T-helper 17 cell (primary cell): ENCODE measurements at places on chromosomes 5 and 9.

- no peaks in the 10 kb centered on the region for H3K36me3 ChIP-seq
- H3K4me3 ChIP-seq, result no peak overlapping the region
- peaks cover 12% of the 10 kb centered on the region for H3K27me3 ChIP-seq
- H3K27ac ChIP-seq, result no peak overlapping the region
- peaks cover 2% of the 10 kb centered on the region for H3K4me1 ChIP-seq
Observed at GRCh38 chr9:94018628-94019027, 63.5 kb upstream of the BARX1 start.

DNA sequence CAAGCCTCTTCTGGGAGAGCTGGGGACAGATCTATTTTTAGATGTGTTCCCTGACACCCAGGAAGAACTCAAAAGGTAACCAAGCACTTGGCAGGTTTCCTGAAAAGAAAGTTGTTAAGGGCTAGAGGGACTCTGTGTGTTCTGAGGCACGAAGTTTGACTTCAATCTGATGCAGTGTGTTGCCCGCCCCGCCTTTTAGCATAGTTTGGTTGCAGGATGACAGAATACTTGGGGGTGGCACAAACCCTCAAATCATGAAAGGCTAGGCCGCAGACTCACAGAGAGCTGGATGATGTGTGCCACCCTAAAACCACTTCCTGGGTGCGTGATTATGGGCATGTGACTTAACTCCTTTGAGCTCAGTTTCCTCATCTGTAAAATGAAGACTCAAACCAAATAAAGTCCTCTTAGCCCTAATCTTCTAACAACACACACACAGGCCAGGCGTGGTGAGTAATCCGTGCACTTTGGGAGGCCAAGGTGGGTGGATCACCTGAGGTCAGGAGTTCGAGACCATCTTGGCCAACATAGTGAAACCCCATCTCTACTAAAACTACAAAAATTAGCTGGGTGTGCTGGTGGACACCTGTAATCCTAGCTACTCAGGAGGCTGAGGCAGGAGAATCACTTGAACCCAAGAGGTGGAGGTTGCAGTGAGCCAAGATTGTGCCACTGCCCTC, 12.8 kb upstream of the NDFIP1 start:
- H3K4me1 ChIP-seq, result peaks cover 24% of the 10 kb centered on the region
- peak overlapping the region; percentile 67 for H3K4me3 ChIP-seq
- H3K36me3 ChIP-seq, result no peaks in the 10 kb centered on the region

- H3K27ac ChIP-seq, result no peak overlapping the region
- DNase-seq, result no peak
- peaks cover 7% of the 10 kb centered on the region for H3K4me1 ChIP-seq
- no peak overlapping the region for H3K4me3 ChIP-seq
Observed at GRCh38 chr5:73152411-73153388, 20.3 kb upstream of the TMEM174 start.

DNA sequence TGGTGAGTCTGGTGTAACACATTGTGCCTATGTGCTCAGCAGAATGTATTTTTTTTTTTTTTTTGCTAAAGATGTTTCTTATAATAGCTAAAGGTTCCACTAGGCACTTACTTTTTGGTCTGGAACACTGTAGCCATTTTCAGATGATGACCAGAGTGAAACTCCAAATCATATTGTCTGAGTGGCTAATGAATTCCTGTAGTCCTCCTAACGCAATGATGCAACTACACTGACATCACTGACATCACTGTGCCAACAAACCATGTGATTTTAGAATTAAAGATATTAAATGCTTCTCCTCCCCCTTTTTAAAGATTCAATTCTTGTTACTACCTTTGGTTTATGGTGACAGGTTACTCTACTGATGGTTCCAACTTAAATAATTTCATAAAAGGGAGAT, 28.8 kb downstream of the JAKMIP2 start:
- no peaks in the 10 kb centered on the region for H3K4me1 ChIP-seq
- H3K27me3 ChIP-seq, result no peaks in the 10 kb centered on the region
- DNase-seq, result no peak
- H3K27ac ChIP-seq, result no peak overlapping the region
- H3K4me3 ChIP-seq, result no peak overlapping the region
- no peaks in the 10 kb centered on the region for H3K36me3 ChIP-seq

- H3K4me3 ChIP-seq, result no peak overlapping the region
- H3K27ac ChIP-seq, result peak overlapping the region; percentile 19
- DNase-seq, result no peak
- peaks cover 23% of the 10 kb centered on the region for H3K4me1 ChIP-seq
Observed at GRCh38 chr9:95880021-95880690, 4.7 kb downstream of the ERCC6L2 start.

DNA sequence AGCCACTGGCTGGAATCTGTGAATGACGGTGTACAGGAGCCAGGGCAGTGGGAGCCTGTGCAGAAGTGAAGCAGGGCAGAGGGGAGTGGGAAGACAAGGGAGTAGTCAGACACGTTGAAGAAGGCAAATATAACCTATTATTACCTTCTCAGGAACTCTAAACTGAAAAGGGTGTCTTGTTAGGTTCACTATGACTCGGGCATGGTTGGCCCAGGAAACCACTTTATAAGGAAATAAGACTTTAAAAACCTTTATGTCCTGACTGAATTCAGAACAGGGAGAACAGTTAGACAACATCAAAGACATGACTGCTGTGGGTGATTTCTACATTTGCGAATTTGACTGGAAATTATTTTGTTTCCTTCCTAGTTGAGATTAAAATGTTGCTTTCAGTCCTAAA, 107.5 kb downstream of the ACER2 start:
- H3K27me3 ChIP-seq, result peaks cover 55% of the 10 kb centered on the region
- H3K36me3 ChIP-seq, result peaks cover 5% of the 10 kb centered on the region
- no peak for DNase-seq
- peaks cover 2% of the 10 kb centered on the region for H3K4me1 ChIP-seq
- H3K4me3 ChIP-seq, result no peak overlapping the region
- H3K27ac ChIP-seq, result no peak overlapping the region

- DNase-seq, result no peak
- H3K4me1 ChIP-seq, result peaks cover 2% of the 10 kb centered on the region
- H3K27me3 ChIP-seq, result peaks cover 23% of the 10 kb centered on the region
- no peak overlapping the region for H3K4me3 ChIP-seq
- H3K36me3 ChIP-seq, result no peaks in the 10 kb centered on the region
- H3K27ac ChIP-seq, result no peak overlapping the region
Observed at GRCh38 chr9:96667363-96667728, 12.2 kb upstream of the PRXL2C start.

DNA sequence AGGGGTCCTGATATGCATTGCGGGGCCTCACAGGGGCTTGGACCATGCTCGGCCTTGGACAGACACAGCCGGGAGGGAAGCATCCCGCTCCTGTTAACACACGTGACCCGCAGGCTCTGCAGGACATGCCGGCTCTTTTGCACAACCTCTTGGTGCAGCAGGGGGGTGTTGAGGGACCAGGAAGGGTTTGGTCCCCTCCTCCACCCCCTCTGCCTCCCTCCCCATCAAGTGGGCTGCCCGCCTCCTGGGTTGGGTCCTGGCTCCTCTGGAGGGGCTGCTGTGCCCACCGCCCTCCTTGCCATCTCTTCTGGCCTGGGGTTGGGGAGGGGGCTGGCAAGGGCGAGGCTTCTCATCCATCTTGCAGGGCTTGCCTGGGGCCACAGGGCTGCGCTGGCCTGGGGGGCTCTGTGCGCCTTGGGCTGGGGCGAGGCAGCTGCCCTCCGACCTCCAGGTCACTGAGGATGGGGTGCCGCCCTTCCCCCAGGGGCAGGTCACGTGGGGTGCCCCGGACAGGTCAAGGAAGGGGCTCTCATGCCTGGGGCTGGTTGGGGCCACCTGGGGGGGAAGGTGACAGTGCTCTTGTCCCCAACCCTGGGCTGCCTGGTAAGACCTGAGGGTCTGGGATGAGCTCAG, 16.8 kb upstream of the SLC9A3 start:
- no peak overlapping the region for H3K4me3 ChIP-seq
- H3K27me3 ChIP-seq, result peaks cover 12% of the 10 kb centered on the region
- peaks cover 11% of the 10 kb centered on the region for H3K4me1 ChIP-seq
- H3K36me3 ChIP-seq, result peaks cover 3% of the 10 kb centered on the region
- no peak for DNase-seq

DNA sequence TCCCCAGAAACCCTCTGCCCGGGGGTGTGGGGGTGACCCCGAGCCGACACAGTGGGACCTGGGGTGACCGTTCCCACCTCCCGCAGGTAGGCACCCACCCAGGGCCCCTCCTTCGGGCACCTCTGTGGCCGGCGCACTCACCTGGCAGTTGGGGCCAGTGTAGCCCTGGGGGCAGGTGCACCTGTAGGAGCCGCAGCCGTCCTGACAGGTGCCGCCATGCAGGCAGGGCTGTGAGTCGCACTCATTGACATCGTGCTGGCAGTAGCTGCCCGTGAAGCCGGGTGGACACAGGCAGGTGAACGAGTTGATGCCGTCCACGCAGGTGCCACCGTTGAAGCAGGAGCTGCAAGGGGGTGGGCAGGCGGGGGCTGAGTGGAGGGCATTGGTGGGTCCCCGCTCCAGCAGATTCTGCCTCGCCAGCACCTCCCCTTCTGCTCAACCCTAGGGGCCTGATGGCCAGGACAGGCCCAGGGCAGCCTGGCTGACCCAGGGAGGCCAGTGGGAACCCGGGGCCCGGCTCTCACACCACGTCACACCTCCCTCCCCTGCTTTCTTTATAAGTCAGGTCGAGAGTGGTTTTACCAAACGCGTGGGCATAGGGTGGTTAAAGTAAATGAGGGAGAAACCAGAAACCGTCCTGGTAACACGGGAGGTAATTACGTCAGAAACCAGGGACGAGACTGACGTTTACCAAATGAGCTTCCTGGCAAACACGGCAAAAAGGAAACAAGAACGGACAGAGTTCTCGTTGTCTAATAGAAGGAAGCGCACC, 26.1 kb upstream of the SEC16A start:
- H3K27me3 ChIP-seq, result no peaks in the 10 kb centered on the region
- no peaks in the 10 kb centered on the region for H3K36me3 ChIP-seq
- no peaks in the 10 kb centered on the region for H3K4me1 ChIP-seq
- no peak overlapping the region for H3K4me3 ChIP-seq
- DNase-seq, result no peak
- H3K27ac ChIP-seq, result no peak overlapping the region

DNA sequence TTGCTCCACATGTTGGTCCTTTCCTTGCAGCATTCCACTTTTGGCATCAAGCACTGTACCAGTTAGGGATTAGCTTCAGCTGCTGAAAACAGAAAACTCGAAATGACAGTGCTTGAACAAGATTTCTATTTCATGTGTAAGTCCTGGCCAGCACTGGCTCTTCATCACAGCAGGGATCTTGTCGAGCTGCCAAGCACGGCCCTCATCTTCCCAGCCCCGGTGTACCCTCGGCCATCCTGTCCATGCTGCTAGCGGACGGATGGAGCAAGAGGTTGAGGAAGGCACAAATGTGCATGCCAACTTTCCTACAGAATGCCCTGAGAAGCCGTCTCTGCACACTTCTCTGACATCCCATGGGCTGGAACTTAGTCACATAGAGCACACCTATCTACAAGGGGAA, 130.6 kb downstream of the TENT4A start:
- no peak overlapping the region for H3K27ac ChIP-seq
- peaks cover 7% of the 10 kb centered on the region for H3K4me1 ChIP-seq
- H3K4me3 ChIP-seq, result no peak overlapping the region
- H3K36me3 ChIP-seq, result no peaks in the 10 kb centered on the region
- peaks cover 18% of the 10 kb centered on the region for H3K27me3 ChIP-seq

- peaks cover 3% of the 10 kb centered on the region for H3K4me1 ChIP-seq
- H3K4me3 ChIP-seq, result no peak overlapping the region
- H3K27me3 ChIP-seq, result peaks cover 12% of the 10 kb centered on the region
- DNase-seq, result no peak
Observed at GRCh38 chr9:109894921-109895758, 115.1 kb downstream of the PALM2AKAP2 start.

- no peak overlapping the region for H3K4me3 ChIP-seq
Observed at GRCh38 chr5:95081982-95082381, 202.9 kb downstream of the MCTP1 start.

DNA sequence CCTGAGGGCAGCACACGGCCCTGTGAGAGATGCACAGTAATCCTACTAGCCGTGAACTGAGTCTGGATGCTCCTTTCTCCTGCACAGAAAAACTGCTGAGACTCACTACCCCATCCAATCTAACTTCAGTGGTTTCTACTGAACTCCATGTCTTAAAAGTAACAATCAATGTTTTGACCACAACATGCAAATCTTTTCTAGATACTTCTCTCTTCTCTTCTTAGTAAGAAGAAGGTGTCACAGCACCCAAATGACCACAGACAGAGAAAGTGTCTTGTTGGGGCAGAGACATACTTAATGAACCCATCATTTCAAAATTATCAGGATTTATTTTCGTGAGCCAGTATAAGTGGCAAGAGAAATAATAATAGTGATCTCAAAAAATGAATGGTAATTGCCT, 285.8 kb upstream of the MEF2C start:
- no peaks in the 10 kb centered on the region for H3K36me3 ChIP-seq
- DNase-seq, result no peak
- H3K4me1 ChIP-seq, result no peaks in the 10 kb centered on the region
- no peak overlapping the region for H3K27ac ChIP-seq
- H3K4me3 ChIP-seq, result no peak overlapping the region

DNA sequence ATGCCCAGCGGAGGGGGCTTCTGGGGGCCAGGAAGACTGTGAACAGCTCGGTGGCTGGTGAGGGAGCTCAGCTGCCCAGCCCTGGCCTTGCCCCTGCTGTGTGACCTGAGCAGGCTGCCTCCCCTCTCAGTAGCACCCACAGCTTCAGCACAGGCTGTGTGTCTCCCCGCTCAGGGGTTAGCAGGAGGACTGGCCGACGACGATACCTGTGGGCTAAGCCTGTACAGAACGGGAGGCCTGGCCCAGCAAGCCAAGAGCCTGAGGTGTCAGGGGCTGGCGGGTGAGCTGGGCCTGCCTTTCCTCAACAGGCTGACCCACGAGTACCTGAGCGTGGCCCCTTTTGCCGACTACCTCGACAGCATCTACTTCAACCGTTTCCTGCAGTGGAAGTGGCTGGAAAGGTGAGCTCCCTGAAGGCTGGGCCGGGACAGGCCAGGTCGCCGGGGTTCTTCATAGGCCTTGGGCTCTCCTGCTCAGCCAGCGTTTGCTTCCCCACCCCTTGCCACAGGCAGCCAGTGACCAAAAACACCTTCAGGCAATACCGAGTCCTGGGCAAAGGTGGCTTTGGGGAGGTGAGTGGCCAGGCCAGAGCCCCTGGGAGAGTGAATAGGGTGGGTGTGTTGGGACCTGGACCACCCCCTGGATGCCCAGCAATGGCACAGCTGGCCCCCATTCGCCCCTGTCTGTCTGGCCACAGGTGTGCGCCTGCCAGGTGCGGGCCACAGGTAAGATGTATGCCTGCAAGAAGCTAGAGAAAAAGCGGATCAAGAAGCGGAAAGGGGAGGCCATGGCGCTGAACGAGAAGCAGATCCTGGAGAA, 6.6 kb downstream of the GRK6 start:
- DNase-seq, result no peak
- peak overlapping the region; percentile 77 for H3K4me3 ChIP-seq
